ENCODE measurements at places on chromosomes 16 and 17.

GRCh38 chr16:67752641-67753040 lies 33.5 kb upstream of the GFOD2 start:
- no peak for DNase-seq

DNA sequence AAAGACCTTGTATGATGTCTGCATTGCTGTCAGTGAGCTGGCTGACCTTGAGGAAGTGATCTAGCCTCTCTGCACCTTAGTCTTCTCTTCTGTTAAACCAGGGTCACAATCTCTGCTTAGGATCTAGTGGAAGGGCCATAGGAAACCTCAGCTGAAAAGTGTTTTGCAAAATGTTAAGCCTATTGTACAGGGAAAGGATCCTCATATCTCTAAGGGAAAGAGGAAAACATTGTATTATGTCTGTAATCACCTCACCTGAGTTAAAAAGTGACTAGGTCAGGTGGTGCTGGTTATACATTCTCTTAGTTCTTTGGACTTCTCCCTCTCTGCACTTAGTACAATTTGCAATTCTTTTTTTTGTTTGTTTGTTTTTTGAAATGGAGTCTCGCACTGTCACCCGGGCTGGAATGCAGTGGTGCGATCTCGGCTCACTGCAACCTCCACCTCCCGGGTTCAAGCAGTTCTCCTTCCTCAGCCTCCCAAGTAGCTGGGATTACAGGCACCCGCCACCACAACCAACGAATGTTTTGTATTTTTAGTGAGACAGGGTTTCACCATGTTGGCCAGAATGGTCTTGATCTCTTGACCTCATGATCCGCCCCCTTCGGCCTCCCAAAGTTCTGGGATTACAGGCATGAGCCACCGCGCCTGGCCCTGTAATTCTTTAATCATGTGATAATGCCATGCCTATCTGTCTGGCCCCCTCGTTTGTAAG lies 2.0 kb upstream of the SEPHS2 start:
- DNase-seq: no peak

- DNase-seq: no peak
Measured at GRCh38 chr17:70171159-70171558, 1.8 kb downstream of the KCNJ2 start.

GRCh38 chr17:39750131-39751015 lies 12.6 kb downstream of the GRB7 start:
- DNase-seq: no peak

GRCh38 chr16:27753563-27753962 lies 203.6 kb downstream of the KATNIP start:
- no peak for DNase-seq

All from GDM1 (cell line).